PC-3 (cell line): ENCODE measurements at places on chromosomes 1 and 21. TPM values are rescaled to one million over a fixed set of nuclear protein-coding genes. Genes with fewer than 3 reads are reported as not detected.

Gene TGFBR3
- total RNA-seq, result 2.8 and 3.0 TPM in 2 replicates

Gene BATF3
- 4.3 and 5.5 TPM in 2 replicates for total RNA-seq

- no peak overlapping the region for H3K27ac ChIP-seq
- no peaks in the 10 kb centered on the region for H3K36me3 ChIP-seq
- H3K4me3 ChIP-seq, result no peak overlapping the region
- peak; percentile 37 for DNase-seq
- H3K4me1 ChIP-seq, result no peaks in the 10 kb centered on the region
These were observed 213.0 kb downstream of the CAMTA1 start for GRCh38 chr1:6998267-6998666.

DNA sequence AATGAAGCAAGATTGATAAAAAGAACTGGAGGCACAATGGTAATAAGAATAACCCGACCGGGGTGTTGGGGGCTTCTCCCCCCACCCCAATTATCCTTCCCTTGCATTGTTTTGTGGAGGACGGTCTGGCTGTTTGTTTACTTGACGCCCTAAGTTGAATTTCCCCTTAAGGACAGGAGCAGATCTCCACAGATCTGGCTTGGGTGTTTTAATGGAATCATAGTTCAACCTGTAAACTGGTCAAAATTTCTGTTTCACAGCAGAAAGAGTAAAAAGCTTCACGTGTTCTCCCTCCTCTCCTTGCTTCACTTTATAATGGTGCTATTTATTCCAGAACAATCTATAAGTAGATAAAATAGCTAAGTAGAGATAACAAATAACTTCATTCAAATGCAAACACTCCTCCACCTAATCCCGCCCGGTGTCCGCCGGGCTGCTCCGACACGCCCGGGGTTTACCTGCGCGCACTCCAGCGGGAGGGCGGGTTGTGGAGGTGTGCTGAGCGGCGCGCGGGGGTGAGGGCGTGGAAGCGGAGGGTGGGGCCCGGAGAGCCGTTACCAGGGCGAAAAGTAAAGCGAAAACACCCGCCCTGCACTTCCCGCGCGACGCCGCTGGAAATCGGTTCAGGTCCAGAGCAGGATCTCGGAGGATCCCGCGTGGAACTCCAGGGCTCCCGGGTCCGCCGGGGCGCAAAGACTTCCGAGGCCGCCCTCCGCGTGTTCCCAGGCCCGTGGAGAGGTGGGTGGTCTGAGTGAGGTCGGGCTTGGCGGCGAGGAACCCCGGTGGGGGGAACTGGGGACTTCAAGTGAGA is 2.0 kb upstream of the ATF3 start:
- peak overlapping the region; percentile 78 for H3K4me3 ChIP-seq
- H3K27ac ChIP-seq, result no peak overlapping the region
- H3K27me3 ChIP-seq, result peaks cover 40% of the 10 kb centered on the region
- no peaks in the 10 kb centered on the region for H3K36me3 ChIP-seq

- H3K36me3 ChIP-seq, result peaks cover 4% of the 10 kb centered on the region; the same call in 1 of the 2 replicates
- no peak for DNase-seq
- H3K27ac ChIP-seq, result no peak overlapping the region
- H3K4me1 ChIP-seq, result no peaks in the 10 kb centered on the region
These were observed 54.3 kb upstream of the TRAPPC10 start for GRCh38 chr21:43957611-43958362.

DNA sequence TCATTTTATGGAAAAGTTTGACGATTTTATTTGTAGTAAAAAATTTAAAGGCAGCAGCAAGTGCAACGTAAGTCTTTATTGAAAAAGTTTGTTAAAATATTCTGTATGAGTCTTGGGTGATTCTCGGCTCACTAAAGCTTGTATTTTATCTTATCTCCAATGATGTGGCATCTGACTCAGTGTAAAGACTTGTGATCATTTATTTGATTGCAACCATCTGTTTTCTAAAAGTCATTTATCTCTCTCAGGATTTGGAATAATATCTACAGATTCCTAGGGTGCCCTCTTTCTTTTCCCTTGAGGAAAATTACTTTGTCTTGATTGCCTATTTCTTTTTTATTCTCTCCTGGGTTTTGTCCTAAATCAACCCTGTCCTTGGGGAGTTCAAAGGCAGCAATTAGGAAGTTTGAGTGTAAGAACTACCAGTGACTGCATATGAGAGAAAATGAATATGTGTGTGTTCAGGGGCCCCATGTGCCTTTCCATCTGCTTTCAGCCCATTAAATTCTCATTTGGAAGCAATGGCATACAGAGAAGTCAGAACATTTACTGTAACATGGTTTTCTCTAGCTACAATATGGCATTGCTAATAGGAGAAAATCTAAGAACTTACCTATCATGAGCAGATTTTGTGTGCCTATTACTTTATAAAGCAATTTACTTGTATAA is 575.0 kb upstream of the CHRM3 start:
- H3K27ac ChIP-seq, result no peak overlapping the region
- H3K4me1 ChIP-seq, result no peaks in the 10 kb centered on the region
- no peak for DNase-seq
- H3K27me3 ChIP-seq, result no peaks in the 10 kb centered on the region
- no peaks in the 10 kb centered on the region for H3K36me3 ChIP-seq
- no peak overlapping the region for H3K4me3 ChIP-seq

- H3K27ac ChIP-seq, result no peak overlapping the region
- H3K4me1 ChIP-seq, result no peaks in the 10 kb centered on the region
- no peak overlapping the region for H3K4me3 ChIP-seq
- H3K36me3 ChIP-seq, result no peaks in the 10 kb centered on the region
- peak; percentile 84 for DNase-seq
- no peaks in the 10 kb centered on the region for H3K27me3 ChIP-seq
These were observed 260.5 kb downstream of the PRDM2 start for GRCh38 chr1:13960375-13960987.

GRCh38 chr1:115746021-115746690 is 22.4 kb downstream of the CASQ2 start:
- DNase-seq, result peak; percentile 57
- no peaks in the 10 kb centered on the region for H3K36me3 ChIP-seq
- peaks cover 18% of the 10 kb centered on the region for H3K4me1 ChIP-seq
- no peak overlapping the region; the same call in 1 of the 2 replicates for H3K4me3 ChIP-seq

DNA sequence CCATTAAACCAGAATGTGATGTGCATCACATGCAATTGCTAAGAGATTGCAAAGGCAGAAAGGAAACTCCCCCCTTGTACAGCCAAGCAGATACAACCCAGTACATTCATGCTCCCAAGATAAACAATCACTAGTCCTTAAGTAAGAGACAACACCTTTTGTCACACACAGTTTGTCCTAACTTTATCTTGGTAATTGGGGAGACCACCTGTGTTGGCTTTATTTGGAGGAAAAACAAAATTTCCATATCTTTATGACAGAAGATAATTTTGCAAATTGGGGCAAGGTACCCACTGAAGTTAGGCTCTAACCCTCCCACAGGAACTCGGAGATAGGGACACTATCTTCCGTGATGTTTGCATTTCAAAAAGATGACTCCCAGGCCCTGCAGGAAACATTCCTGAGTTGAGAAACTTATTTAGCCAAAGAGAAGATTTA is 175.0 kb upstream of the TNR start:
- no peaks in the 10 kb centered on the region for H3K36me3 ChIP-seq
- no peaks in the 10 kb centered on the region for H3K4me1 ChIP-seq
- H3K27ac ChIP-seq, result no peak overlapping the region
- H3K4me3 ChIP-seq, result no peak overlapping the region
- no peak for DNase-seq

DNA sequence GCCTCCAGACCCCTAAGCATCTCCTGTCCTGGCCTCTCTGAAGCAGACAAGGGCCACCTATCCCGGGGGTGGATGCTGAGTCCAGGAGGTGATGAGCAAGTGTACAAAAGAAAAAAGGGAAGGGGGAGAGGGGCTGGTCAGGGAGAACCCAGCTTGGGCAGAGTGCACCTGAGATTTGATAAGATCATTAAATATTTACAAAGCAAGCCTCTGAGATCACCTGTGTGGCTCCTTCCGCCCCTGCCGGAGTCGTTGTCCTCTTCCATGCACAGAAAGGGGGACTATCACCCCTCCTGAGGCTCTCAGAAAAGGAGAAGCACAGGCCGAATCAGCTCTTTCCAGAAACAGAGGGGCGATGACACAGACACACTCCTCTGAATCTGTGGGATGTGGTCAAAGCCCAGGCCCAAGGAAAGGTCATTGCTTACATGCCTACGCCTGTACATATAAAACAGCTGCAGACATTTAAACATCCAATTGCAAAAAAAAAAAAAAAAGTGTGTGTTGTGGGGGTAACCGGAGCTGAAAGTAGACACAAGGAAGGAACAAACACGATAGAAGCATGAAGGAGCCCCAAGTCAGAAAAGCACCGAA is 30.9 kb downstream of the PRSS38 start:
- H3K27me3 ChIP-seq, result no peaks in the 10 kb centered on the region
- DNase-seq, result peak; percentile 18
- H3K27ac ChIP-seq, result no peak overlapping the region
- H3K4me3 ChIP-seq, result no peak overlapping the region
- H3K36me3 ChIP-seq, result no peaks in the 10 kb centered on the region
